ENCODE measurements at places on chromosomes 7 and 10.

DNA sequence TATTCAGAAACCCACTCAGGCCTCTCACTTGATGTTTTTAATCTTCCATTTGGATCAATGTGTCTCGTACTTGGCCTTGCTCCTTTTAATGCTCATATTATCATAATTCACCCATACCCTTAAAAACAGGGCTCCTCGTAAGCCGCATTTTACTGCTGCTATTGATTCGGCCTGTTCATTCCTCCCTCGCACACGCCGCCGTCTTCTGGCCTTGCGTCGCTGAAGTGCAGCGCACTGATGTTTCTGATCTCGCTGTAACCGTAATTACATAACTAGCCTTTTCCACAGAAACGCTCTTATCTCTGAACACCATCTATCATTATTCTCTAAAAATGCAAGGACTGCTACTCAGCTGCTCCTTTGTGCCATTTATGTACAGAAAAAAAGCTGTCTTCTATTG, 544.5 kb upstream of the FOXK1 start:
- DNase-seq: no peak

DNA sequence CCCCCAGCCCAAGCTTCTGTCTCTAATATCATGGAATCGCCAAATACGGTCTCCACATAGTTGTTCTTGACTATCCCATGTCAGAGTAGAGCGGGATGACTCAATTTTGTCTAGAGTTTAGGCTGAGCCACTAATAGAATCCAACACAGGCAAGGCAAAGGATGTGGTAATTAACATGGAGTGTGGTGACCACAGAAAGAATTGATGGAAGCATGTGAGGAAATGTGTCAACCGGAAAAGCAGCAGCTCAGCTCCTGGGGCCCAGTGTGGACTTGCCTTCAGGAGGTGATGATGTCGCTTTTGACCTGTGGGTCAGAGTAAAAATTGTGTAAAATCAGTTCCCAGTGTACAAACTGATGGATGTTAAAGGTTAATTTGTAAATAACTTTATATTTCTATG, 139.3 kb upstream of the KLF6 start:
- DNase-seq: no peak

DNA sequence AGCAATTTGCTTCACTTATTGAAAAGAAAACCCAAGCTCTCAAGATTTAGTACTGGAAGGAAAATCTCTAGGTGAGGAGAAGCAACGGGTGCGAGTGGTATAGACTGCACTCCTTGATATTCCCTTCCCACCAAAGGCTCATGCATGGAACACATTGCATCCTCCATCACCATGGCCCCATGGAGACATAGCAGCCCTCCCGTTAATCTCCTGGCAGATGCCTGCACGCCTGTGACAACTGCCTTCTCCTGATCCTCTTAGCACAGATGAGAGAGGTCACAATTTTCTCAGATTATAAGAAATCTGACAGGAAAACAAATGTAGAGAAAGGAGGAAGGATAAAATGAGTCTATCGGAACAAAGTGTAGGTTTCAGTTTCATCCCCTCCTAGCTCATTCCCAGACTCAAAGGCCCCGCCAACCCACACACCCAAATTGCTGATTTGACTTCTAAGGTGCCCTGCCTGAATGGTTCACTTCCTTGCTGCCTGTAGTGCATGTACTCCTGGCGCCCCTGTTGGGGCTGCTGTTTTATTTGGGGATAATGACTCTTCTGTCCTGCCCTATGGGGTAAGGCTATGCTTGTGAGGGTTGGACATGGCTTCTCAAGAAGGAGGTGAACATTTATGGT, 50.0 kb downstream of the PLXNA4 start:
- DNase-seq: no peak

- DNase-seq: no peak
These were observed 17.9 kb upstream of the CYTH3 start for GRCh38 chr7:6290319-6290741.

GRCh38 chr10:128855618-128856428, 611.2 kb upstream of the MGMT start:
- DNase-seq: no peak

DNA sequence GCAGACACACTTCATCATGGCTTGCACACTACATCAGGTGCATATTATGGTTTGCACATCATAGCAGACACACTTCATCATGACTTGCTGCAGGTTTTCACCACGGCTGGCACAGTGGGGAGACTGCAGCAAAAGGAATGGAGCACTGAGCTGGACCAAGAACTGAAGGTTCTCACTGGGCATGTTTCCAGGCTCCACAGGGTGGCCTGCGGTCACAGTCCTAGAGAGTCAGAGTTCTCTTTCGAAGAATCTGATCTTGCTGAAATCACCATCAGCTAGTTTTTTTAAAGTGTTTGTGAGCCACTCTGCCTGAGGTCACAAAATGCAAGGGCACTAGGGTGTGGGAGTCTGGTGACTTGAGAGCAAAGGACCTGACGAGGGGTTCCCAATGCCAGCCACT, 140.4 kb upstream of the NPY start:
- peak; percentile 73 for DNase-seq

GRCh38 chr7:129308047-129308446, 83.2 kb downstream of the AHCYL2 start:
- DNase-seq: no peak

- no peak for DNase-seq
These were observed 666 bp downstream of the SVIL start for GRCh38 chr10:29634105-29634504.

GRCh38 chr10:10397906-10398305, 619.8 kb upstream of the CELF2 start:
- no peak for DNase-seq

GRCh38 chr10:73083221-73083620, 13.4 kb downstream of the P4HA1 start:
- no peak for DNase-seq

DNA sequence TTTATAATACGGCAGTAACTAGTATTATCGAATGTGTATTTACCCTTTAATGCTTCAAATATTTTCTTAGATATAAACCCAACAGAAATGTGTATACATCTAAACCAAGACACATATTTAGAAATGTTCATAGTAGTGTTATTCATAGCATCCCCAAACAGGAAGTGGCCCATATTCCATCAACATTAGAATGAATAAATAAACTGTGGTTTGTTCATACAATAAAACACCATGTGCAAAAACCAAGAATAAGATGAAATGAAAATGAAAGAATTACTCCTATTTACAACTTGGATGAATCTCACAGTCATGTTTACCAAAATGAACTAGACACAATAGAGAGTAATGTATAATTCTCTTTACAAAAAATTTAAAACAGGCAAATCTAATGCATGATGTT, 9.2 kb upstream of the CAV2 start:
- DNase-seq: no peak

DNA sequence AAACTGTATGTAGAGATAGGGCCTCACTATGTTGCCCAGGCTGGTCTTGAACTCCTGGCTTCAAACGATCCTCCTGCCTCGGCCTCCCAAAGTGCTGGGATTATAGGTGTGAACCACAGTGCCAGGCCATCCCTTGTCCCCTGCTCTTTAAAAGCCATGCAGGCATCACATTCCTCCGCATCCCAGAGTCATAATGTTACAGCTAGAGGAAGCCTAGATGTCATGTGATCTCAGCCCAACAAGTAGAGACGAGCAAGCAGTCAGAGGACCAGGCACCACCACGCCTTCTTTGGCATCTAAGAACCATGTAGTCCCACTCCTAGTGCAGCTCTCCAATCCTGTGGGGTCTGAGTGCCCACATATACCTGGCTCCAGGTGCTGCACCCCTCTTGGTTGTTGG, 13.1 kb downstream of the PODXL start:
- DNase-seq: no peak

DNA sequence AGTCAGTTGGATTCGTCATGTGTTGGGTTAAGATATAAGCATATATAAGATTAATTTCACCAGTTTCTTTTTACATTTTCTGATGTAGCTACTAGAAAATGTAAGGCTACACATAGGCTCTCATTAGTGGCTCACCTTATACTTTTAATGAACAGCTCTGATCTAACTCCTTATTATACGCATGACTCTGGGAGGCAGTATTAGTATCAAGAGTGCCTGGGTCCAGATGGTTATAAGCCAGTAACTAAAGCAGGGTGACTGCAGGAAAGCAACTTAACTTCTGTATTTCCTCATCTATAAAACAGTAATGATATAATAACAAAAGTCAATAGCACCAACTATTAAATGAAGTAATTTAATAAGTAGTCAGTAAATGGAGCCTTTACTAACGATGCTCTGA, 1.4 kb upstream of the ELMO1 start:
- no peak for DNase-seq

DNA sequence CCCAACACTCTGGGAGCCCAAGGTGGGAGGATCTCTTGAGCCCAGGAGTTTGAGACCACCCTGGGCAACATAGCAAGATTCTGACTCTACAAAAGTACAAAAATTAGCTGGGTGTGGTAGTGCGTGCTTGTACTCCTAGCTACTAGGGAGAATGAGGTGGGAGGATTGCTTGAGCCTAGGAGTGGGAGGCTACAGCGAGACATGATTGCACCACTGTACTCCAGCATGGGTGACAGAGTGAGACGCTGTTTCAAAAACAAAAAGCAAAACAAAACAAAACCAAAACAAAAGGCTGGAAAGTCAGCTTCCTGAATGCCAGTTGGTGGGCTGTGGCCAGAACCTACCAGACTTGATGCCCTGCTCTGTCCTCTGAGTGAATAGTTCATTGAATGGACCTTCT, 242.8 kb downstream of the PHTF2 start:
- no peak for DNase-seq

DNA sequence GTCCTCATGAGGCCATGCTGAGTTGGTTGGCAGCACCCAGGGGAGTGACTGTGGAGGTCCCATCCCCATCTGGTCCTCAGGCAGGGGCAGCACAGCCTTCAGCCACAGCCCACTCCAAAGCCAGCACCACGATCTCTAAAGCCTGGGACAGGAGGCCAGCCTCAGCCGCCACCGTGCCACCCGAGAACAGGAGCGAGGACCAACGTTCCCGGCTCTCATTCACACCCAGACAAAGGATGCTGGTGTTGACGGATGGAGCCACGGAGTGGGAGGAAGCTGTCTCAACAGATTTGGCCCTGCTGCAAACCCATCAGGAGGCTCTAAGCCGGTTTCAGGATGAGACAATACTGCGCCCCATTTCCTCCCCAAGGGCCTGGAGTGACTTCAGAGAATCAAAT, 42.7 kb upstream of the PPP2R2D start:
- no peak for DNase-seq

DNA sequence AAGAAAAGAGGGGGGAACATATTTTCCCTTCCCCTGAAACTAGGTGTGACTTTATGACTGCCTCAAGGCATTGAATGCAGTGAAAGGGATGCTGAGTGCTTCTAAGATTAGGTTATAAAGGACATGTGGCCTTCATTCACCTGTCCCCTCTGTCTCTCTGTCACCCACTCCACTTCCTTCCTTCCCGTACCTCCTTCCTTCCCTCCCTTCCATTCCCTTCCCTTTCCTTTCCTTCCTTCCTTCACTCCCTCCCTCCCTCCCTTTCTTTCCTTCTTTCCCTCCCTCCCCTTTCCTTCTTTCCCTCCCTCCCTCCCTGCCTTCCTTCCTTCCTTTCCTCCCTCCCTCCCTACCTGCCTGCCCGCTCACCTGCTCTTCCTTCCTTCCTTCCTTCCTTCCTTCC, 4.5 kb upstream of the ZKSCAN1 start:
- no peak for DNase-seq

- DNase-seq: no peak
These were observed 701.4 kb downstream of the SUGCT start for GRCh38 chr7:40836218-40836617.

GRCh38 chr10:3261921-3262320, 89.3 kb upstream of the PITRM1 start:
- DNase-seq: no peak

- DNase-seq: no peak
These were observed 119.1 kb downstream of the HIP1 start for GRCh38 chr7:75619636-75620035.

DNA sequence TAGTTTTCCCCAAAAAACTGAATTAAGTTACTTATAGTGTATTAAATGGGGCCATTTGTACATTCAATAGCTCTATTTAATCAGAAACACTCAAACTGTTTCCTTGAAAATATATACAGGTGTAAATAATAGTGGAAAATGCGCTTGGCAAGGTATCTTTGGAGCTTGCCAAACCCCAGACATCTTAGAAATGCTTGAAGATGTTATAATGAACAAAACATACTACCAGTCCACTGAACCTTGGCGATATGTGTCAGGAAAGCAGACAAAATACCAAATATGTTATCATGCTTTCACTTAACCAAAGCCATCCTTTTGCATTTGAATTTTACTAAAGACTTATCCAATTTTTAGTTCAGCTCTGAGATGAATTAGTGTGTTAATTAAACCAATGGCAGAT, 352.7 kb upstream of the SEMA3A start:
- no peak for DNase-seq

GRCh38 chr7:149569025-149569725, 71.6 kb upstream of the ZNF746 start:
- DNase-seq: no peak

GRCh38 chr7:134101716-134102115, 25.4 kb upstream of the LRGUK start:
- no peak for DNase-seq

- no peak for DNase-seq
These were observed 654 bp downstream of the ALKBH4 start for GRCh38 chr7:102463841-102464576.

- peak; percentile 85 for DNase-seq
These were observed 55.5 kb downstream of the SYPL1 start for GRCh38 chr7:106056513-106057203.

DNA sequence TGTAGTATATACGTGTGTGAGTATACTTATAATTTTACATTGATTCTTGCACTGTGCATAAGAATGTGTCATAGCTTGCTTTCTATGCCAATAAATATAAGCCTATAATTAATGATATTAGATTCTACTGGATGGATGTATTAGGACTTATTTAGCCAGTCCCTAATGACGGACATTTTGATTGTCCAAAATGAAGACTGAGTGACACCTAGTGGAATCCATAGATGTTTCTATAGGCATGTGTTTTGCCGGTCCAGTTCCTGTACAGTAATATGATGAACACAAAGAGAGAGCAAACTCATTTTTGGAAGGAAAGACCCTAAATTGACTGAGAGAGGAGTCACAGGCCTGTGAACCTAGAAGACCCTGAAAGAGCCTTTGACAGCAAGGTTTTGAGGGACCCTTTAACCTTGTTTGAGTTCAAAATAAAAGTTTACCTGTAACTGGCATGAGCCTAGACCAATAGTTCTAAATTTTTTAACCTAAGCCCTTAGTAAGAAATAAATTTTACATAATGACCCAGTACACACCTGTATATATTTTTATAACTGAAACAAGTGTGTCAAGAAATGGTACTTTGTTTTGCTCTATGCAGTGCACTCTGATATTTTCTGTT, 42.4 kb upstream of the AGBL3 start:
- DNase-seq: peak; percentile 68

GRCh38 chr10:79206300-79207095, 137.7 kb downstream of the ZMIZ1 start:
- DNase-seq: no peak

DNA sequence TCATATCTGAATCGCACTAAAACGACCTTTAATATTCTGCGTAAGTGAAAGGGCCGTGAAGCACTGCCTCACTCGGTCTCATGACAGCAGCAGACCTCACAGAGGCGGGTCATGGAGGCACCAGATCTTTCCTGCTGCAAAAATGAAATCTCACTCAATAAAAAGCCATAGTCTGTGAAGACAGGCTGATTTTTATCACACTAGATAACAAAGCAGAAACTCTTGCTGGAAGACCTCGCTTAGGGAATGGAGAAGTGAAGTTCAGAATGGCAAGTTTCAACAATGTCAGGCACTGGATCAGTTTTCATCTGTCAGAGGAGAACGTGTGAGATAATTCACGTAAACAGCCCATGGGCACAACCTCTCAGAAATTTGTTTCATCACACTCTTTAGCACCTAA, 8.0 kb downstream of the SEPHS1 start:
- no peak for DNase-seq
